Spleen (tissue), 13 donors: ENCODE measurements at places on chromosomes 1 and 21.
A peak's percentile ranks its signal among the peaks of the same experiment; 100 is the strongest.

DNA sequence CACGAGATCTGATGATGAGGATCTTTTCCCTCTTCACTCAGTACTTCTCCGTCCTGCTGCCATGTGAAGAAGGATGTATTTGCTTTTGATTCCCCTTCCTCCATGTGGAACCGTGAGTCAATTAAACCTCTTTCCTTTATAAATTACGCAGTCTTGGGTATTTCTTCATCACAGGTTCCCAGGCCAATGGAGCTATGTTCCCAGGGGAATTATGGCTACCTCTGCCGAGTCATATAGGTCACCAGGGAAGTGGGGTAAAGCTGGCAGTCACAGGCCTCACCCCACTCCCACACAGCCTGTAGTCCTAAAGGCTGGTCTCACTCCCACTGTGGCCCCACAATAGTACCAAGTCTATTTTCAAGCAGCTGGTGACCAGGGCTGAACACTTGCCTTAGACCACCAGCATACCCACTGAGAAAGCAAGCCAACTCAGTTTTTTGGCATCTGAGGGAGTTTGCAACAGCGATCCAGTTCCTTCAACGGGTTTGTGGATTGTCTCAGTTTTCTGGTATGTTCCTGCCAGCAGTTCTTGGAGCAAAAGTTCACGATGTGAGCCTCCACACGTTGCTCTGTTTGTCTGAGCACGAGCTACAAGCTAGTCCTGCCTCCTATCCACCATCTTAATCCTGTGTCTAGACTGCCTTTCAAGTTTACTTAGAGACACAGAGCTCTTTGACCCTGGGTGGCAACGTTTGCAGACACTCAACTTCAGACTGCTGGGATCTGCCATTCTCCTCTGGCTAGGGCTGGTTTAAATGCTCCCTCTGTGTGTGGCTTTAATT is 104.5 kb downstream of the CENPF start:
- no peak for DNase-seq

- DNase-seq: no peak
Observed at GRCh38 chr1:245412306-245412705, 257.5 kb downstream of the KIF26B start.

DNA sequence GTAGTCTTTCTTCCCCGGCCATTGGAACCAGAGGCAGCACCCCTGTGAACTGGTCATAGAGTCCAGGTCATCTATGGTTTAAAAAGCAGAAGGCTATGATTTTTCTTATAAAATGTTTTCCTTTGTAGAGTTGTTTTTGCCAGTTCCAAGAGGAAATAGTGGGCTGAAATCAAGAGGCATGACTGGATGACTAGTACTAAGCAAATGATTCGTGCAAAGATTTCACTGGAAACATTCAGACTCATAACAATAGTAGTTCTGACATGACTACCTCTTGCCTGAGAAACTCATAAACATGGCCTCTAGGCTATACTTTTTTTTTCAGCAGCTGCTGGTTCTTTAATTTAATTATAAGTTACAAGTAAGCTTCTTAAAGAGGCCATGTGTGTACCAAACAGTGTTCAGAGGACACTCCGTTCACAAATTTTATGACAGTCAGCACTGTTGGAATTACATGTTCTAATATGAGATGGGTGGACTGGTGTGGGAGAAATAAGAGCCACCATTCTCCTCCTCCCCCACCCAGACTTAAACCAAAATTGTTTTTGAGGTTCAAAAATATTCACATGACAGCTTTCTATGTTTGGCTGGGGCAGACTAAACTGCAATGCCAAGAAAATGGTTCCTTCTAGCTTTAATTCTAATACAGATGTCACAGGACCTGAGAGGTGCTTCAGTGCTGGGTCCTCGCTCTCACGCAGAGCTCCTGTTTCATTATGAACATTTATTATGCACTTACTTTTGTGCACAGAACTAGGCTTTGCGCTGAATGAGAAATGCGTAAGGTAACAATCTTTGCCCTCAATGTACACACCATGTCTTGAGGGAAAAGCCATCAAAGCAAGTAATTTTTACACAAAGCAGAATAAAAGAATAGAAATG is 147.5 kb downstream of the ZC3H11B start:
- no peak for DNase-seq

DNA sequence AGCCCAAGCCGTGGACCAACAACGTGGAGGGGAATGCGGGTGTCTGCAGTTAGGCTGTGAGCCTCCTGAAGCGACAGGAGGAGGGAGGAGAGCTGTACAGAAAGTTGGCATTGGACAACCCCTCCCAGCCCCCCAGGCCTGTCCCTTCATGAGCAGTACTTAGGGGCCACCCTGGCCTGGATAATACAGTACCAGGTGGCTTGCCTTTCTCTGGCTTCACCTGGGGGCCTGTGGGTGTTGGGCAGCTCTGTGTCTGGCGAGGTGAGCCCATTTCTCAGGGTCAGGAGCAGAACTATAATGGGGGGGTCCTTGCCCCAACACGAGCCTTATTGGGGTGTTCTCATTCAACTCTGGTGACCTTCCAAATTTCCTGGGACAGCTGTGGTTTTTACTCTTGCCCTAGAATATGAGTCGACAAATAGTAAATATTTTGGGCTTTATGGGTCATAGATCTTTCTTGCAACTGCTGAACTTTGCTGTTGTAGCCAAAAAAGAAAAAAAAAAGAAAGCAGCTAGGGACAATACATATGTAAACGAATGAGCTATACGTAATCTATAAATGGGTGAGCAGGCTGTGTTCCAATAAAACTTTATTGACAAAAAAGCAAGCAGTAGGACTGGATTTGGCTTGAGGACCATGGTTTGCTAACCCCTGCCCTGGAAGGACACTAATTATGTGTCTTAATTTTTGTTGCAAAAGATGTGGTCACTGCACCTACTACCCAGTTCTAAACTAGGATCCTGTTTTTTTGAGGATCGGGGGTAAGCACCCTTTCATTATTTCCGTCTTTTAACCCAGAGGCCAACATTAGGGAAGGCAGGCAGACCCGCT is 11.4 kb downstream of the COQ8A start:
- DNase-seq: no peak

DNA sequence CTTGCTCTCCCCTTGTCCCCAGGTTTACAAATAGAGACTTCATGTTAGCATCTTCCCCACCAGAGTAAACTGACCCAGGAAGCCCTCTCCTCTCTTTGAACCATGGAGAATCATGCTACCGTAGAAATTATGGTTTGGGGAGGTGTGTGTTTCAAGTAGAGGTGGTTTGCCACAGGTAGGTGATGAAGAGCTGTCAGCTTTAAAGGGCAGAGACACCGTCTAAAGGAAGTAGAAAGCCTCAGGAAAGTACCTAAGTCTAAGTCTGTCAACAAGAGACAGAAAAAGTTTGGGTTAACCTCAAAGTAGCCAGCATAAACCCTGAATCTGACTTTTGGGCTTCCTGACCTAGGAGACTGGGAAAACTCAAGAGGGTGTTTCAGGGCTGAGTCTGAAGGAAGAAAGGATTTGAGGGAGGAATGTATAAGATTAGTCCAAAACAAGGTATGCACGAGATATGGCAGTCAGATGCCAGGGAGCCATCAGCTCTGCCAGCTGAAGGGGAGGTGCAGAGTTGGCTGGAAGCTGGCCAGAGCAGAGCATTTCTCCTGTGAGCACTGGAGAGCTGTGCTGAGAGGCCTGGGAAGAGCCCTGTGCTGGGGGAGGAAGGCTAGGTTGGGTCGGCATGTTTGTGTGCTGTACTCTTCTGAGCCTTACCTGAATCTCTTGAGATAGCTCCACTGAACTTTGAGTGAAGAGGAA is 14.3 kb downstream of the ADAMTSL4 start:
- peak; percentile 83 for DNase-seq

- no peak for DNase-seq
Observed at GRCh38 chr1:14037101-14037847, 337.3 kb downstream of the PRDM2 start.

GRCh38 chr1:190262538-190262937 is 215.1 kb downstream of the BRINP3 start:
- DNase-seq: no peak

GRCh38 chr1:230435108-230435507 is 9.0 kb upstream of the PGBD5 start:
- DNase-seq: no peak

- no peak for DNase-seq
Observed at GRCh38 chr1:199377211-199377610, 650.3 kb upstream of the NR5A2 start.

GRCh38 chr1:234111458-234112142 is 207.1 kb downstream of the SLC35F3 start:
- DNase-seq: no peak

GRCh38 chr1:77825131-77825709 is 45.8 kb downstream of the MIGA1 start:
- no peak for DNase-seq

DNA sequence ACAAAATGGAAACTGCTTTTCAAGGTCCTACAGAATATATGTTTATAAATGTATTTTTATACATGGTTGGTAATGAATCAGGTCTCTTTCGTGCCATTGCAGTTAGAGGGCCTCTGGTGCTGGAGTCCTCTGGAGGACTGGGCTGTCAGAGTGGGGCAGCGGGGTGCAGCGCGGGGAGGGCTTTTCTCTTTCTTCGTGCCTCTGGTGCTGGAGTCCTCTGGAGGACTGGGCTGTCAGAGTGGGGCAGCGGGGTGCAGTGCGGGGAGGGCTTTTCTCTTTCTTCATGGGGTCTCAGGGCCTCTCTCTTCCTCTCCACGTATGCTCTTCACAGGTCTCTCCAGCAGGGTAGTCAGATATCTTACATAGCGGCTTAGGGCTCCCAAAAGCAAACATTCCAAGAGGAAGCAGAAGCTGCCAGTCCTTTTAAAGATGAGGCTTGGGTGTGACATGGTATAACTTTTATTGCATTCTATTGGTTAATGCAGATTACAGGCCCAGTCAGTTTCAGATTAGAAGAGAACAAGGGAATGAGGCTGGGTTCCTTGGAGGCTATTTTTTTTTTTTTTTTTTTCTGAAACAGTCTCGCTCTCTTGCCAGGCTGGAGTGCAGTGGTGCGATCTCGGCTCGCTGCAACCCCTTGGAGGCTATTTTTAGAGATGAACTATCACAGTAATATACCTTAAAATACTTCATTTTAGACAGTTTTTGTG is 13.1 kb downstream of the SDCCAG8 start:
- DNase-seq: no peak

DNA sequence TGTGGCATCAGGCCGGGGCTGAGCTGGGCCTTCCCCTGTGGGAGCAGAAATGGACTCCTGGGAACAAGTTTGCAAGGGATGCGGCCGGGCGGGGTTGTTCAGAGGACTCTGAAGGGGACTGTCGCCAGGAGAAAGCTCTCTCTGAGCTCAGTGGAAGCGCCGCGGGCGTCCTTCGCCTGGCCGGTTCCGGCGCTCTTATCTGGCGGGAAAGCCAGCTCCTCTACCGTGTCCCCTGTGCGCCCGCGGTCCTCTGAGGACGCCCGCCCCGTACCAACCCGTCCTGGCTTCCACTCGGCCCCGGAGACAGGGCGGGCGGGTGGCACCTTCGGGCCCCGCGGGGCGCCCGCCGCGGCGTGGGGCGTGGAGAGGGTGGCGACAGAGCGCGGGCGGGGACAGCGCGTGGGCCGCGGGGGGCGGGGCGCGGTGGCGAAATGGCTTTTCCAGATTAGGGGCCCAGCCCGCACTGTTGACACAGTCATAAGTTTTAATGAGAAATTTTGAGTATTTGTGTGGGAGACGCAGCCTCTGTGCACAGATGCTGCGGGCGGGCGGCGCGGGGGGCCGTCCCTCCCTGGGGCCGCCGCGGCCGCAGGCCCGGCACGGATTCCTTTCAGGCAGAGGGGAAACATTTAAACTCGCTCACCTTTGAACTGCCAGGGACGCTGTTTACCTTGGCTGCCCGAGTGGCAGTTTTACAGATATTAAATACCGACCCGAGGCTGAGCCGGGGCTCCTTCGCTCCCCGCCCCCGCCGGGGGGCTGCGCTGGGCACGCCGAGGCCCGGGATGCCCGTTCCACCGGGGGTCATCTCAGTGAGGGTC is 70.2 kb downstream of the FOXD2 start:
- DNase-seq: peak; percentile 73

- no peak for DNase-seq
Observed at GRCh38 chr1:90012300-90012699, 17.4 kb downstream of the ZNF326 start.

GRCh38 chr1:245978915-245979314 is 528.2 kb downstream of the SMYD3 start:
- no peak for DNase-seq

- no peak for DNase-seq
Observed at GRCh38 chr1:59750328-59751003, 64.3 kb upstream of the HOOK1 start.

DNA sequence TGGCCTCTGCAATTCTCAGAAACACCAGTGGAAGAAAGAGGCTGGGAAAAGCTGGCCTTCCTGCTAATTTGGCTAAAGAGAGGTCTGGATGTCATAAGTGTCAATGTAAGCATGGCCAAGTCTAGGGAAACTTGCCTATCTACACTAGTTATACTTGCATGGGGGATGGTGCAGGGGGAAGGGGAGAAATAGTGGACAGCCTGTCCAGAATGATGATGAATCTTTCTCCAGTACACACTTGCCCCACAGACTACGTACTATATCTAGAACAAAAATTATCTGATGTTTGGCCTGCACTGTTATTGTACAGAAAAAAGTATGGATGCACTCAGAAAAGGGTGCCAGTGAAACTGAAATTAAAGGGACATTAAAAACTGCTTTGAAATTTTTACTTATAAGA is 114.5 kb downstream of the SLC25A24 start:
- DNase-seq: no peak

- no peak for DNase-seq
Observed at GRCh38 chr1:160244209-160244608, 18.1 kb downstream of the DCAF8 start.

GRCh38 chr1:6788946-6789345 is 3.7 kb downstream of the CAMTA1 start:
- no peak for DNase-seq

DNA sequence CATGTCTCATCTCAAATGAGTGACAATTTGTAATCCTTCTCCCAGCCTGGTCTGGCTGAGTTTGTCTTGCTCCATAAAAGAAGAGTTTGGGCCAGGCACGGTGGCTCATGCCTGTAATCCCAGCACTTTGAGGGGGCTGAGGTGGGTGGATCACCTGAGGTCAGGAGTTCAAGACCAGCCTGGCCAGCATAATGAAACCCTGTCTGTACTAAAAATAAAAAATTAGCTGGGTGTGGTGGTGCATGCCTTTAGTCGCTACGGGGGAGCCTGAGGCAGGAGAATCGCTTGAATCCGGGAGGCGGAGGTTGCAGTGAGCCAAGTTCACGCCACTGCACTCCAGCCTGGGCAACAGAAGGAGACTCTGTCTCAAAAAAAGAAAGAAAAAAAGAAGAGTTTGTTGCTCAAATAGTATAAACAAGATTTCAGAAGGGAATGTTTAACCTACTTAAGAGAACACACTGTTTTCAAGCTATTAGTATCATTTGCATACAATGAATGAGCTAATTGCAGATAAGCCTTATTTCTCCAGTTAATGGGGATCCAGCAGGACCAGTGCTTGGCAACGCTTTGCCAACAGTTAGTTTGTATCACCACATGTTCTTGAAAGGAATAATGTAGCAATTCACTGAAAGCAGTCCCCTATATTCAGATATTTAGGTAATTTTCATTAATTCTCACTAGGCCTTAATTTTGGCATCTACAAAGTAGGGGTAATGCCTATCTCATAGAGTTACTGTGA is 15.9 kb downstream of the KLHDC7A start:
- DNase-seq: peak; percentile 28

- DNase-seq: no peak
Observed at GRCh38 chr1:27135541-27136235, 19.2 kb downstream of the SLC9A1 start.
